ENCODE measurements at places on chromosomes 3 and 15. TPM values are rescaled to one million over a fixed set of nuclear protein-coding genes. Genes with fewer than 3 reads are reported as not detected.

SYNPR gene
- under 0.01 TPM for total RNA-seq

CFAP100 gene
- total RNA-seq, result not detected

CD80 gene
- 0.54 TPM for total RNA-seq

EFCC1 gene
- 9.2 TPM for total RNA-seq

PLXNA1 gene
- total RNA-seq, result 0.81 TPM

TARS3 gene
- 9.7 TPM for total RNA-seq

CDHR4 gene
- total RNA-seq, result 0.27 TPM

SCAANT1 gene
- not detected for total RNA-seq
